ENCODE measurements at places on chromosomes 7 and 10.

- DNase-seq, result no peak
These were observed 76.4 kb upstream of the MAGI2 start for GRCh38 chr7:79529881-79530235.

DNA sequence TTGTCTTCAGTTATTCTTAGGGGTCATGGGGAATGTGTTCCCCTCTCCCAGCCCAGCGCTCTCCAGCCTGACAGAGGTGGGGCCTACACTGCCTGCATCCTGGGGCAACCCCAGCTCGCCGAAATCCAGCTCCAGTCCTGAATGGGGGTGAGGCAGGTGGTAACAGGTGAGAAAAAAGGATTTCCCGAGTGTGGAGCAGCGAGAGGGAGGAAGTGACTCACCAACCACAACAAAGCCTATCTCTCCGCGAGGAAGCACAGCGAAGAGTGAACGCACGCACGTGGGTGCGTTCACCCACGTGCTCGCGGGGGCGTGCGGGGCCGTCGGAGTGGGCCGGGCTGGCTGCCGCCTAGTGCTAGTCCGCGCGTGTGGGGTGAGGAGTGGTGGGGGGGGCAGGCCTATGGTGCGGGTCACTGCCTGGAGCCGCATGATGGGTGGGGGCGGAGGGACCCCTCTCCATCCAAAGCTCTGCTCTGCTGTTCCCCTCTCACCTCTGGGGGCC lies 855 bp upstream of the PALD1 start:
- no peak for DNase-seq

DNA sequence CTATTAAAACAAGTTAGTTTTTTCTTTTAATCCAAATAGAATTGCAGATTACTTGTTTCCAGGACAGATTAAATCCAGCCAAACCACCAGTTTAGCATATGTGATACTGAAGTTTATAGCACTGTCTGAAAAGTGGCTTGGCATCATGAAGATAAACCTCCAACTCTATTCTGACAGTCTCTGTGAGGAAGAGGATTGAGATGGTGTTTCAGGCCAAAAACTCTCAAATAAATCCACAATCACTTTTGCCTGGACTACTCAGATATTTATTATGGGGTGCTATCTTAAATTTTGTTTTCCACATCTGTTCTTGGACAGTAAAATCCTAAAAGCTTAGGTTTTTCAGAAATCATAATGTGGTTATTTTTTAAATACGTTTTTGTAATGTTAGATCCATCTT lies 161.7 kb upstream of the SEMA3C start:
- no peak for DNase-seq

- DNase-seq, result no peak
These were observed 156.2 kb upstream of the GALNT17 start for GRCh38 chr7:70975754-70976153.

GRCh38 chr7:55181762-55182161 lies 162.9 kb downstream of the EGFR start:
- no peak for DNase-seq

GRCh38 chr10:126670056-126670894 lies at the start of gene C10orf90:
C10orf90 (minus strand) TSS chr10:126670693; CDS start chr10:126670480, 213 bp downstream.
- no peak for DNase-seq

DNA sequence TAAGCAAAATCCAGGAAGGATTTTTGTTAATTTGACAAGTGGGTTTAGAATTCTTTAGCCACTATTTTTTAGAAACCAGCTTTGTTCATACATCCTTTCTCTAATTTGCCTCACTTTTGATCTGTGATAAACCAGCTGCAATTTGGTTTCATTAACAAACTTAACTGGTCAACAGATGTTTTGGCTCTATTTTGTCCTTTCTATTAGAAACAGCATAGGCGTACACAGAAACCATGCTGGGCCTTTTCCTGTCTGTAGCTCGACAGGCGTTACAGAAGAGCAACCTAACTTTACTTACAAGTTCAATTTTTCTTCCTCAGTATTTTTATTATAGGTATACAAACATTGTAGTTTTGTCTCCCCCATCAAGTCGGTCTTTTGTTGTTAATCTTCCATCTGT lies 28.2 kb downstream of the KAT6B start:
- DNase-seq, result no peak

GRCh38 chr7:107236862-107237261 lies 68.1 kb downstream of the HBP1 start:
- DNase-seq, result no peak

GRCh38 chr7:158651968-158652565 lies 52.5 kb downstream of the NCAPG2 start:
- no peak for DNase-seq

DNA sequence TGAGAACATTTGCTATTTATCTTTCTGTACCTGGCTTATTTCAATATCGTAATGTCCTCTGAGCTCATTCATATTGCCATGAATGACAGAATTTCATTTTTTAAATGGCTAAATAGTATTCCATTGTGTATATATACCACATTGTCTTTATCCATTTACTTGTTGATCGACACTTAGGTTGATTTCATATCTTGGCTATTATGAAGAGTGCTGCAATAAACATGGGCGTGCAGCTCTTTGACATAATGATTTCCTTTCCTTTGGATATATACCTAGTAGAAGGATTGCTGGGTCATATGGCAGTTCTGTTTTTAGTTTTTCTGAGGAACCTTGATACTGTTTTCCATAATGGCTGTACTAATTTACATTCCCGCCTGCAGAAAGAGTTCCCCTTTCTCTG lies 30.2 kb downstream of the NEURL1 start:
- no peak for DNase-seq

- no peak for DNase-seq
These were observed 95.2 kb downstream of the VOPP1 start for GRCh38 chr7:55476852-55477780.

DNA sequence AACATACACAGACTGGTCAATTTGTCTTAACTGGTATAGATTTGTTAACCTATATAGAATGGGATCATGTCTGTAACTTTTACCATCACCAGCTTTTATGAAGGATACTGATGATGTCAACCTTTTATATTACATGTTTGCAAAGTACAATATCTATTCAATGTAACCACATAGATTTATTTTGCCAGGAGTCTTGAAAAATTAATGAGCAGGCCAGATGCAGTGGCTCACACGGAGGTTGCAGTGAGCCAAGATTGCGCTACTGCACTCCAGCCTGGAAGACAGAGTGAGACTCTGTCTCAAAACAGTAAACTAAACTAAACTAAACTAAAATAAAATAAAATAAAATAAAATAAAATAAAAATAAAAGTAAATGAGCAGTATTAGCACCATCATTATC lies 30.0 kb upstream of the PARD3 start:
- no peak for DNase-seq

DNA sequence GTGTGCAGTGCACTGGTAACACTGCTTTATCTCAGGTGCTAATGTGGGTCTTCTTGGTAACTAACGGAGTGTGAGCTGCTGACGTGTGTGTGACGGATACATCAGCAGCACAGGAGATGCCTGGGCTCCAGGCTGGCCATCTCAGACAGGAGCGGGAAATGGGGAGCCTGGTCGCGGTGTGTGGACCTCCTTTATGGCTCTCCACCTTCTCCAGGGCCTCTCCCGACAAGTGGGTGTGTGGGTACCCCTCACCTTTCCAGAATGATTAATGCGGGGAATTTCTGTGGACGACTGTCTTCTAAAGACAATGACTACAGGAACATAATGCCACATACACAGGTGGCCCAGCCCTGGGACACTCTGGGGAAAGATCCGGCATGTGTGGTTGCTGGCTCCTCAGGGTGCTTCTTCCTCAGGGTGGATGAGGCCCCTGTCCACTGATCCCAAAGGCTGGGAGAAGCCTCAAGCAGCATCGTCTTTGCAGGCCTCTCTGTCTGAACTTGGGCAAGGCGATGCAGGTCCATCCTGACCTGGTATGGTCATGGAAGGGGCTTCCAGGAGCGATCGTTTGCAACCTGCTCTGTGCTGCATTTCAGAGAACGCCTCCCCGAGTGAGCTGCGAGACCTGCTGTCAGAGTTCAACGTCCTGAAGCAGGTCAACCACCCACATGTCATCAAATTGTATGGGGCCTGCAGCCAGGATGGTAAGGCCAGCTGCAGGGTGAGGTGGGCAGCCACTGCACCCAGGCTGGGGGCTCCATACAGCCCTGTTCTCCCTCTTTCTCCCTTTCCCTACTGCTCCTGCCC lies 20.3 kb upstream of the CSGALNACT2 start:
- DNase-seq, result no peak

GRCh38 chr10:78528749-78529204 lies 495.1 kb downstream of the RPS24 start:
- DNase-seq, result no peak

DNA sequence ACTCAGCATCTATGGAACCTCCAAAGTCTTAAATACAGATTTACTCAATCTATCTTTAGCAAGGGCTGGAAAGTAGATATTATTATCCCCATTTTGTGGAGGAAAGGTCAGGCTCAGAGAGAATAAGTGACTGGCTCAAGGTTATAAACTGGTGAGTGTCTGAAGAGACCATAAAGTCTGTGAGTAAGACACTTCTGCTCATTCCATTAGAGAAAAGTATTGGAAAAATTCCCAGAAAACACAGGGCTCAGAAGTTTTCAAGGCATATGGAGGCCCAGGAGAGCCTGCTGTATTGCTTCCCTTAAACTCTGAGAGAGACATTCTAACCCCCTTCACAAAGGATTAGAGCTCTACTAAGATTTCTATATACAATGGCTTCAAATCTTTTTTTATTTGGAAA lies 134.8 kb downstream of the PCDH15 start:
- no peak for DNase-seq

DNA sequence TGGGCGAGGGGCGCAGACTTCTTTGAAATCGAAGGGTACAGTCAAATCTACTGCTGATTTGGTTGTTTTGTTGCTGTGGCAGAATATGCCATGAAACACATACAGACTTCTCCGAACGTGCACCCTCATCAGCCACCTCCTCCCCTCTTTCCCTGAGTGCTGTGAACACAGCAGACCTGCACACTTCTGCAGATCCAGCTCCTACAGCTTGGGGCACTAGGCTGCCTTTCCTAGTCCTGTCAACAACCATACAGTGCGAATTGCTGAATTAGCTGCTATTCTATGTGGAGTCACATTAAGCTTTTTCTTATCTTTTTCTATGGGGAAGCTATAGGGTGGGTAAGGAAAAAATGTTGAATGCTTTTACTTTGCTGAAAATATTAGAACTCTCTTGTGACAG lies 57.5 kb downstream of the COL17A1 start:
- no peak for DNase-seq

DNA sequence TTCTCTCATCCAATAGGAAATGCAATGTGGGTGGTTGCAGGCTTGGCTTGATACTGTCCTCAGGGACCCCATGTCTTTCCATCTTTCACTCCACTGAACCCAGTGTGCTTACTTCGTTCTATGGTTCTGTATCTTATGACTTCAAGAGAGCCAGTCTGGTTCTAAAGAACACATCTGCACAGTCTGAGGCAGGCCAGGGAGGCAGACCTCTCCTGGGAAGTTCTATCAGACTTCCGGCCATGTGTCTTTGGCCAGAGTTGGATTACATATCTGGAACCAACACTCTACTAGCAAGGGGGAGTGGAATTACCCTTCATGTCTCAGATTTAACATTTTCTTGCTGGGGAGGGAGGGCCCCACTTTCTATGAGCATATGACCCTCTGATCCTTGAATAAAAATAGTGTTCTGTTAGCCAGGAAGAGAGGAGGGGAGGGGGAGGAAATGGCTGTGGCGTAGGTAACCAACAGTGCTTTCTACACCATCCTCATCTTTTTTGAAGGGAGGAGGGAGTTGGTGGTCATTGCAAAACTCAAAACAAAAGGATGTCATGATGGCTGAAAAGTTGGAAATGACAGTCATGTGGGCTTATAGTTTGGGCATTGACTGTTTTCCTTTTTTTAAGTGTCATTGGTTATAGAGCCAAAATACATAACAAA lies 370.2 kb downstream of the GATA3 start:
- DNase-seq, result no peak

- DNase-seq, result no peak
These were observed 6.0 kb downstream of the MYL7 start for GRCh38 chr7:44134943-44135628.

DNA sequence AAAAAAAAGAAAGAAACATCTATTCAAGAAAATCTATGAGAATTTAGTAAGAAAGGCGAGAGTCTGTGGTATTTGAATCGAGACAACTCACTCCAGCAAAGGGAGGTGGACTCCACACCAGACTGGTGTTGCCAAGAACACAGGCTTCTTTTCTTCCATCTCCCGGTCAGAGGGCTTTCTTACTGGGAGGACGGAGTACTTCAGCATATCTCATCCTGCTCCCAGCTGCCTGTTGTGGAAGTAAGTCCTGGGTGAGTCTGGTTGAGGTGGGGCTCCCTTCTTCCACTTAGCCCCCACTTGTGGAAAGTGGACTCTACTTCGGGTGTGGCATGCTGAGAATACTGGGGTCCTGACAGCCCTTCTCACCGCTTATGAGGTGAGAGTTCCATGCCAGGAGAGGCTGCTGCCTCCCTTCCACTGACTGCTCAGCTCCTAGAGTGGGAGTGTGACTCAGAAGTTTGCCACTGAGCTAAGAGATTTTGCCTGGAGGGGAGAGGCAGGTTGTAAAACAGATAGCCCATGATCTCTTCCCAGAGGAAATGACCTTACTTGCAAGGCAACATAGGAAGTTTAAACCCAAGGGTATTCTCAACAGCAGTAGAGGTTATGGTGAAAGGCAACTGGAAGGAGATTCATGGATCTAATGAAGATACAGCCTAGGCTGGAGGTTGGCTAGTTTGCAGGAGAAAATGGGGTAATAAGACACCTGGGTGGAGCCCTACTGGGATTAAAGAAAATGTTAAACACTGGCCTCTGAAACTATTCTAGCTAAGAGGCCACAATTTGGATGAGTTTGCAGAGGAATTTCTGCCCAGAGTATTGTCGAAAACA lies 3.5 kb upstream of the NACAD start:
- no peak for DNase-seq

DNA sequence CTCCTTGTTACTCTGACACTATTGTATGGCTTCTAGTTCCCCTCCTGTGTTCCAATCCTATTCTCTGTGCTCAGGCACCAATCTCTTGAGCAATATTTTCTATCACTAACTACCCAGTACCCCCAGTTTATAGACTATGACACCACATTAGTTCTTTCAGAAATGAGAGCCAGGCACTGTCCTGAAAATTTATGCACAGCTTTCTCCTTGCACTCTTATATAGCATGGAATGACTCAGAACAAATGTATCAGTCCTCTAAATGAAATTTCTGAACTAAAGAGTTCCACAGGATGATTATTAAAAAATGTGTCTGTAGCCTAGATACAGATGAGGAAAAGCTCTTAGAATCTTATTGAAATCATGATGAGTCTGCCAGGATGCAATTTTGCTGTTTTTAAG lies 489.9 kb downstream of the XPNPEP1 start:
- DNase-seq, result no peak

DNA sequence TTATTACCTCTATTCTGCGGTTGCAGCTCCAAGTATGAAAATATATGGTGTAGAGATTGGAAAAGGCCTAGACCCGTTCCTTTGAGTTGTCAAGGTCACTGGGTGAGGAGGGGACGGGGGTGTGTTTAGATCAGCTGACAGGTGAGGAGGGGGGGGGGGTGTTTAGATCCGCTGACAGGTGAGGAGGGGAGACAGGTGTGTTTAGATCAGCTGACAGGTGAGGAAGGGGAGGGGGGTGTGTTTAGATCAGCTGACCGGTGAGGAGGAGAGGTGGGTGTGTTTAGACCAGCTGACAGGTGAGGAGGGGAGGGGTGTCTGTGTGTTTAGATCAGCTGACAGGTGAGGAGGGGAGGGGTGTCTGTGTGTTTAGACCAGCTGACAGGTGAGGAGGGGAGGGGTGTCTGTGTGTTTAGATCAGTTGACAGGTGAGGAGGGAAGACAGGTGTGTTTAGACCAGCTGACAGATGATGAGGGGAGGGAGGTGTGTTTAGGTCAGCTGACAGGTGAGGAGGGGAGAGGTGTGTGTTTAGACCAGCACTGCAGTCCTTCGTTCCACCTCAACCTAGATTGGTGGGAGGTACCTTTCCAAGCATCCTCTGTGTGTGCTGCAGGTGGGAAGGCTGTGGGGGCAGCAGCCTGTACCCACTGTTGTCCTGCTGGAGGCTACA lies 655.0 kb upstream of the ADARB2 start:
- no peak for DNase-seq

All from memory B cell (primary cell).